Endothelial cell (in vitro differentiated cells): ENCODE measurements at places on chromosomes 12 and 14.

DNA sequence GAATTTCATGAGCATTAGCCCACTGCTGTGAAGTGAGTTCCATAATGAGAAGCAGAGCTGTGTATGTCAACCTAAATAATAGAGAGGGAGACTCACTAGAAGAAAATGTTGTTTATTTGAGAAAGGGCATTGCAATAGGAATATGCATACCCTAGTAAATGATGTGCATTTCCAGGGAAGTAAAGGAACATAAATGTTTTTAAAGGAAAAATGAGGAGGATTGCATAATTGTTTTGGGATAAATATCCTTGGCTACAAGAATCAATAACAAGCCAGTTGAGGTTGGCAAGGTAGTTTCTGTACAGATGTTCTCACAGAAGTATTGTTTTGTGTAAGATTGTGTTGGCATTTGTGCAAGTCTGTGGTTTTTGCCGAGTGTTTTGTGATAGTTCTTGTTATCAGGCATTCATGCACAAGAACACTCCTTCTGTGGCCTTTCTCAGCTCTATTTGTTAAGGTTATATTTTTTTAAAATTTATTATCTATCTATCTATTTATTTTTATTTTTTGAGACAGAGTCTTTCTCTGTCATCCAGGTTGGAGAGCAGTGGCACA is 47.1 kb downstream of the EMP1 start:
- DNase-seq: no peak

- no peak for DNase-seq
These were observed 197.2 kb upstream of the MDGA2 start for GRCh38 chr14:47872588-47872987.

DNA sequence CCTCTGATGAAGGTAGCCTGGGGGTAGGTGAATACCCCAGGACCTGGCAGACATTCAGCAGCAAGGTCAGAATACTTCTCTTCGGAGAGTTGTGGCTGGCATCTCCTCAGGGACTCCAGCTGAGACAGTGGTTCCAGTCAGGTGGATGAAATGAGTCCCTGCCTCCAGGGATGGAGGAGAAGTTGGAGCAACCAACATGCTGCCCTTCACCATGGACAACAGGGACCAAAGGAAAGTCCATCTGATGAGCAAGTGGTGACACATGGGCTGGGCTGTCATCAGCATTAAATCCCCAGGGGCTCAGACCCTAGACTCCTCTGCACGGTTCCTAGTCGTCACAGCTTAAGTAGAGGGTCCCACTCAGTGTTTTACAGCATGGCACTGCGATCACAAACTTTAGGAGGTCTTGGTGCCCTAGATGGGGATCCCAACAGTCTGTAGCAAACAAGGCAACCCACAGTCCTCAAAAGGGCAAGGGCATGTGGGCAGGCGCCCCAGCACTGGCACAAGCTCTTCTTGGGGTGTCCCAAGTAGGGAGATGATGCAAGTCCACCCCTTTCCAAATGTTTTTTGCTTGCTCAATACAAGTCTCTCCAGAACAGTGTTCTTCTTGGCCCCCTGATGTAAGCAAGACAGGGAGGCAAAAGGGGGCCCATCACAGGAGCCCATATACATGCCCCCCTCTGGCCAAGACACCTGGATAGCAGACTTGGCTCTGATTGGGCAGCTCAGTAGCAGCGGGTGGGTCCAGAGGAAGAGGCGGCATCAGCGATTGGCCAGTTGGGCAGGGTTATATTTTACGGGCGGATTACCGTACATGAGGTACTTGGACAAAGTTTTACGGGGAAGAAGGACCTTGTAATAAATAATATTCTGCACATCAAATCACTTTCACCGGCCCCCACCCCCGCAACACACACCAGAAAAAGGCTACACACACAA is 10.8 kb upstream of the CDH24 start:
- DNase-seq: no peak

GRCh38 chr12:18629916-18630315 is 107.9 kb downstream of the PLCZ1 start:
- no peak for DNase-seq

DNA sequence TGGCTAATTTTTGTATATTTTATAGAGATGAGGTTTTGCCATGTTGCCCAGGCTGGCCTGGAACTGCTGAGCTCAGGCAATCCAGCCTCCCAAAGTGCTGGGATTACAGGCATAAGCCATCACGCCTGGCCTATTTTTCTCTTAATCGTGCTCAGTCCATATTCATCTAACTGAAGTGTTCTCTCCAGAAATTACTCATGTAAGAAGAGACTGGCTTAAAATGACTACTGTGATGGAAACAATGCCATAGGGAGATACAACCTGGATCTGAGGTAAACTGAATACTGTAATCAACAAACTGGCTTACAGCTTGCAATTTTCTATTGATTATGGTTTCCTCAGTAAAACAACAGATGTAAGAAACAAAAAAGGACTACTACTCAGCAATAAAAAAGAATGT is 21.1 kb downstream of the NUMB start:
- no peak for DNase-seq

GRCh38 chr12:119385659-119386058 is 51.1 kb downstream of the CCDC60 start:
- no peak for DNase-seq

- DNase-seq: no peak
These were observed 17.1 kb downstream of the HELB start for GRCh38 chr12:66319266-66319954.

DNA sequence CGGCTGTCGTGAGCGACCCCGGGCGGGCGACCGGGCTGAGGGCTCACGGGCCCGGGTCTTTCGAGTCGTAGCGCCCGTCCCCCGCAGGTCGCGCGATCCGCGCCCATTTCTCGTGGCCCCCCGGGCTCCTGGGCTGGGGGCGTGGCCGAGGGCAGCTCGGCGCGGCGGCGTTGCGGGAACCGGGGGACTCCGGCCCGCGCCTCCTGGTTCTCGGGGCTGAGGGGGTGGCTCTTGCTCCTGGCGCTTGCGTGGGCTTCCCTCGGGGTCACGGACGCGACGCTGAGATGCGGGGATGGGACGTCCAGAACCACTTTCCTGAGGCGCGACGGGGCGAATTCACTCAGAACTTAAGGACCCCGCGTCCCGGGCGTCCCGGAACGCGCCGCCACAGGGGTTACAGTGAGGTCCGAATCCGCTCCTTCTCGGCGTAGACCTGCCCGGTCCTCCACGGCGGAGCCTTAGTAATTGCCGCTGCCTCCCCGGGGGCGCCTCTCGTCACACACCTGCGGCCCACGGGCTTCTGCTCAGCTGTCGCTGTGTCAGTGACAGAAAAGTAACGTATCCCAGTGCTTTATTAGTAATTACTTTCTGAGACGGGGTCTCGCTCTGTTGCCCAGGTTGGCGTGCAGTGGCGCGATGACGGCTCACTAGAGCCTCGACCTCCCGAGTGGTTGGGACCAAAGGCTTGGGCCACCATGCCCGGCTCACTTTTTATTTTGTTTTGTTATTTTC is 606 bp downstream of the EP400 start:
- DNase-seq: peak; percentile 41

DNA sequence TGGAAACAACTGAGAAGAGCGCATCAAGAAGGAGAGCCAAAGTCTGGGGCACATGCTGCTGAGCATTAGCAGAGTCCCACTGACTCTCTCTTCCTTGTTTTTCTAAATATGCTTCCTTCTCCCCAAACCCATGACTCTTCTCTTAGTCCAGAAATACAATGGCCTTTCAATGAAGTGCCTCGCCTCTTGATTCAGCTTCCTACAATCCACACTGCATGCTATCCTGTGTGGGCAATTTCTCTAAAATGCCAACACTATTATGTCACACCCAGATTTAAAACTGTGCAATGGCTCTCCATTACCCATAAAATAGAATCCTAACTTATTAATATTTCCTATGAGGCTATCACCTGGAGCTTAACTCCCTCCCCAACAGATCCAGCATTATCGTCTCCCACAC is 198.6 kb downstream of the RPAP3 start:
- no peak for DNase-seq

DNA sequence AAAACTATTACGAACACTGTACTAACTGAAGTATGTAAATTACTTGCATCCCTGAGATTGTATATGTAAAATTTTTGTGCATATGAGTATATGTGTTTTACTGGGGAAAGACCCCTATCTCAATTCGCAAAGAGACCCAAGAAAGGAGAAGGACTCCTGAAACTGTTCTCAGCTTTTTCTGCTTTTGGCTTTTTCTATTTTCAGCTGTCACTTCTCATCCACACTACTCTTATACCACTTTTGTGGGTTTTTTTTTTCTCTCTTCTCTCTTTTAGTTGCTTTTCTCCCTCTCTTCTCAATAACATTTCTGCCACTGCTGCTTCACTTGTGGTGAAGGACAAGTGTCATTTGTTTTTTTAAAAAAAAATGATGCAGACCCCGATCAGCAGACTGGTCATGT is 39.8 kb downstream of the NIN start:
- DNase-seq: no peak

DNA sequence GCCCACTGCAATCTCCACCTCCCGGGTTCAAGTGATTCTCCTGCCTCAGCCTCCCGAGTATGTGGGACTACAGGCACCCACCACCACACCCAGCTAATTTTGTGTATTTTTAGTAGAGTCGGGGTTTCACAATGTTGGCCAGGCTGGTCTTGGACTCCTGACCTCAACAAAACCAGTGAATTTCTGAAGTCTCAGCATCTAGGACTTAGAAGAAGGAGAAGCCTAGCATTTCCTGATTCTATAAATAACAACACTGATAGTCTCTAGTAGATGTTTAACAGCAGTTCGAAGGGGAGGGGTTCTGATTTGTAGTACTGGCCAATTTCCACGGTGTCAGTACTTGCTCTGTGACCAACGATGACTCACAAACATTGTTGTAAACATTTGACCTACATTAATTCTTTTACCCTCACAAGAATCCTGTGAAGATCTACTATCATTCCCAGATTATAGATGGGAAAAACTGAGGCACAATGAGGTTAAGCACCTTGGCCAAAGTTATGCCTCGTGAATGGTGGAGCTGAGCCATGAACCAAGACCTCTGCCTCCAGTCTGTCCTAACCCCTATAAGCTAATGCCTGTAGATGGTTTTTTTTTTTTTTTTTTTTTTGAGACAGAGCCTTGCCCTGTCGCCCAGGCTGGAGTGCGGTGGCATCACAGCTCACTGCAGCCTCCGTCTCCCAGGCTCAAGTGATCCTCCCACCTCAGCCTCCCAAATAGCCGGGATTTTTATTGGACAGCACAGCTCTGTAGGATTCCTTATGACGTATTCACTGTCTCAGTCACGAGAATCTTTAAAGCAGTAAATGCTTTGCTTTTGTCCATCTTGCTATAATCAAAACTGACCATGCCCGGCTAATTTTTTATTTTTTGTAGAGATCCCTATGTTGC is 5.2 kb downstream of the P2RX4 start:
- no peak for DNase-seq

DNA sequence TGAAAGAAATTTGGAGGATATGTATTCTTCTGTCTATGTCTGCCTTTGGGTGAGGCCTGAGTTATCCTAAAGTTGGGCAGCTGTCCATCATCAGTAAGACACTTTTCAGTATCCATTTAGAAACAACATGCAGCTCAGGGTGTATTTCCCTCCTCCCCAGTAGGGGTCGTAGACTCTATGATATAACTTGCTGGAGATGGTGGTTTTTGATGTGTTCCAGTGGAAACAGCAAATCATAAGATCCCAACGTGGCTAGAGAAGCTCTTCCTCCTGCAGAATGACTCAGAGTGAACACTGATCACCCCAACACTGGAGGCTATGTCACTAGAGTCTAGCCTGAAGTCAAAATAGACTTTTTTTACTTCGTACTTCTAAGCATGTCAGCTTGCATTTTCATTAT is 331.6 kb upstream of the STXBP6 start:
- DNase-seq: no peak

DNA sequence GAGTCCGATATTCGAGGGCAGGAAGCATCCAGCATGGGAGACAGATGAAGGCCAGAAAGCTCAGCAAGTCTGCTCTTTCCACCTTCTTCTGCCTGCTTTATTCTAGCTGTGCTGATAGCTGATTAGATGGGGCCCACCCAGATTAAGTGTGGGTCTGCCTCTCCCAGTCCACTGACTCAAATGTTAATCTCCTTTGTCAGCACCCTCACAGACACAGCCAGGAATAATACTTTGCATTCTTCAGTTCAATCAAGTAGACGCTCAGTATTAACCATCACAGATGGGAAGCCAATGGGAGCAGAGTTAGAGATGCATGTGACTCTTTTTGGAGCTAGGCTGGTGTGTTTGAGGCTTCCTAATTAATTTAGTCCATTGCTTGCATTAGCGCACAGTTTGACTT is 17.0 kb downstream of the C12orf75 start:
- no peak for DNase-seq

DNA sequence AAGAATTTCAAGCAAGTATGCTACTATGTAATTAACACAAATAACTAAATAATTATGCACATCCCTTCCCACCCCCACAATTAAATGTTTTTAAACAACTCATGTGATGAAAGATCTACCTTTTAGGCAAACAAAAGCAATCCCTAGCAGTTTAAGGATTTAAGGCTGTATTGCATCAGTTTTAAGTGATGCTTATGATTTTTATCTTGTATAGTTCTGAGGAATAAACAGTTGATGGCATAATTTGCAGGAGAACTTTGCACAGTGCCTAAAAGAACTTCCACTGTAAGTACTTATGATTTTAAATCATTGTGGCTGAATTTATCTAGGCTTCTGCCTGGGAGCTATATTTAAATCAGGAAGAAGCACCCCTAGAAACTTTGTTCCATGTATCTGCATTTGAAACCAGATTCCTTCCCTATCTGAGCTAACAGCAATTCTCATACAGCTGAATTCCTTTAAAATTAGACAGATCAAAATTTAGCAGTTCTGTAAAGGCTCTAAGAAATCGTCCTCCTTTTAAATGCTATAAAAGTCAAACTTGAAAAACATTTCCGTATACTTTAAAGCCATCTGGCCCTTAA is 388.6 kb downstream of the BCAT1 start:
- no peak for DNase-seq

DNA sequence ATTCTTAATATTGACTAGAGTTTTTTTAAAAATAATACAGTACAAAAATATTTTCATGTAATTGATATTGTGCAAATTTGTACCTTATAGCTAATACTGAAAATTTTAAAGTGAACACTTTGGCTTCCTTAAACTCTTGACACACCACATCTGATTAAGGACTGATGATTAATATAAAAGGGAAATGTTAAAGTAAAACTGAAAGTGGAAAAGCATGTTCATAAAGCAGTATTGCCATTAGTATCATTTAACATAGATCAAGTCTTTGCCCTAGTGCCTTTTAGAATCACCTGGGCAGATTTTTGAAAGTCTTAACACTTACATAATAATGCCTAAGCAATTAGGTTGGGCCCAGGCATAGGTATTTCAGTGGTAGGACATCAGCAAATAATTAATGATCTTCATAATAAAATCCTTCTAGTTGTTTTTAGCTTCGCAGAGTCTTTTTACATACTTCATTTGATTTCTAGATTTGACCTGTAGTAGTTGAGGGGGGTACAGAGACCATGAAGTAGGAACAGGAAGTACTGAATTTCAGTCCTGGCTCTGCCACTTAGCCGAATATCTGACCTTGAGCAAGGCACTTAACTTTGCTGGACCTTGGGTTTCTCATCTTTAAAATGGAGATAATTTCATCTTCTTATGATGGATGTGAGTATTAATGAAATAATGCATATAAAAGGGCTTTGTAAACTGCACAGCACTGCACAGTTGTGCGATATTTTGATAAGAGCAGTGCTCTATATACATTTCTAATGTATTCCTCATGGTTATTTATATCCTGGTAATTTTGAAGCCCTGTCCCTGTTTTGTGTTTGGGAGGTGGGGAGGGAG is 43.7 kb downstream of the MARK3 start:
- no peak for DNase-seq
